ENCODE measurements at places on chromosomes 13 and 19.

DNA sequence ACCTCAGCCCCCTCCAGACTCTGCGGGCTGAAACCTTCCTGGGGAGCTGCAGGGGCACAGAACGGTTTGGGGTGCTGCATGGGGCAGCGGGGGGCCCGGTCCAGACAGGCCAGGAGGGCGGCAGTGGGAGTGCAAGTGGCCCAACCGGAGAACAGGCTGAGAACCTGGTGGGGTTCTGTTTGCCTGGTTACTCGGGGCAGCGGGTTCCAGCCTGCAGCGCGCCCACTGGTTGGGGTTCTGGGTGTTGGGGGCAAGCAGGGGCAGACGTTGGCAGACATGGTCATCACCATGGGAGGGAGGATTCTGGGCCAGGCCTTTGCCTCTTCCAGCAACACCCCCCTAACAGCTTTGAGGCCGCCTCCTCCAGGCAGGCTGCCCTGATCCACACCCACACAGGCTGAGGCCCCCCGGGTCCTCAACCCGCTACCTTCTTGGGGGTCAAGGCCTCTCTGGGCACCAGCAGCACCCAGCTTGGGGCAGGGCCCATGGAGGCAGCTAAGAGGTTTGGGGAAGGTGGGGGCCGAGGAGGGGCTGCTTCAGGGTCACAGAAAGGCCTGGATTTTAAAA is at the start of gene PRR22:
Gene PRR22 (minus strand): TSS at position 166 of the 567 bp plus-strand sequence. CDS start 86 bp downstream, at position 80.
- DNase-seq, result no peak

- DNase-seq, result no peak
These were observed 89.3 kb downstream of the SPACA7 start for GRCh38 chr13:112465251-112466131.

GRCh38 chr13:72507416-72508199 is 219.8 kb downstream of the MZT1 start:
- no peak for DNase-seq

DNA sequence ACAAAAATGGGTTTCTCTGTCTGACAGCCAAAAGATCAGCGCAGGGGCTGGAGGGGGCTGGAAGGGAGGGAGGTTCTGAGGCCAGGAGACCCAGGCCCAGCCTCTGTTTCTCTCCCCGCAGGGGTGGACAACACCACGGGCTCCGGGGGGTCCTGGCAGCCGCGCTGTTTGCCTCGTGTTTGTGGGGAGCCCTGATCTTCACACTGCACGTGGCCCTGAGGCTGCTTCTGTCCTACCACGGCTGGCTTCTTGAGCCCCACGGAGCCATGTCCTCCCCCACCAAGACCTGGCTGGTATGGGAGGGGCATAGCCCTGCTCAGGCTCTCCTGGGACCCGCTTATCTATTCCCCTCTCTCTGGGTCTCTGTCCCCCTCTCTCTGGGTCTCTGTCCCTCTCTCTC is 9.6 kb downstream of the CPT1C start:
- DNase-seq, result no peak

- no peak for DNase-seq
These were observed 752 bp upstream of the EDNRB start for GRCh38 chr13:77919246-77919920.

All from GM12864 (cell line).